ENCODE measurements at places on chromosomes 5 and 9.

DNA sequence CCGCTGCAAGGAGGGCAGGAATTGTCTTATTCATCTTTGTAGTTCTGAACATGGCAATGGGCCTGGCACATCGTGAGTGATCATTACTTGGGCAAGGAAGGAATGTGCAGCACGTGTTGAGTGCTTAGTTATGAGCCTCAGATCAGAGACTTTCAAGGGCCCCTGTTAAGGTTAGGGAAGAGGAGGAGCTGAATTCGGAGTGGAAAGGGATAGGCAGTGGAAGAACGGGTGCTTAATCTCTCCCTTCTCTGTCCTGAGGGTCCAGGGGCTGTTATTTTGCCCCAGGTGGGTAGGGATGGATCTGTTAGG lies 59.5 kb upstream of the RARS1 start:
- H3K27me3 ChIP-seq, result no peaks in the 10 kb centered on the region
- no peak overlapping the region for H3K4me3 ChIP-seq
- H3K4me1 ChIP-seq, result no peaks in the 10 kb centered on the region
- peaks cover 6% of the 10 kb centered on the region for H3K36me3 ChIP-seq
- H3K27ac ChIP-seq, result no peak overlapping the region
- DNase-seq, result no peak

DNA sequence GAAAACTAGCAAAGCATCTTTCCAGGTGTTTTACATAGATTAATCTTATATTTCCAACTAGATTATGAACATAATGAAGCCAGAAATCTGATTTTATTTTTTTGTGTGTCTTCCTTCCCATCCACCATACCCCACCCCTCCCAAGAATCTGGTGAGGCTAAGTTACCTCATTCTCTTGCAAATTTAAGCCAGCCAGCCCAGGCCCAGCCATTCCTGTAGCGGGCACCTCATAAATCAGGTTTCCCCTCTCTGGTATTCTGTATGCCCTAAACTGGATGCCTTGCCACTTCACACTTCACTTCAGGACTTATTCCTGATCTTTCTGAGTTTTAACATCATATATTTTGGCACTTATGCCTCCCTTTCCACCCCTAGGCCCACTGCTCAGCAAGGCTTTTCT lies 21.8 kb downstream of the C9 start:
- H3K27ac ChIP-seq, result no peak overlapping the region
- no peaks in the 10 kb centered on the region for H3K36me3 ChIP-seq
- DNase-seq, result no peak
- H3K4me1 ChIP-seq, result no peaks in the 10 kb centered on the region
- H3K4me3 ChIP-seq, result no peak overlapping the region

DNA sequence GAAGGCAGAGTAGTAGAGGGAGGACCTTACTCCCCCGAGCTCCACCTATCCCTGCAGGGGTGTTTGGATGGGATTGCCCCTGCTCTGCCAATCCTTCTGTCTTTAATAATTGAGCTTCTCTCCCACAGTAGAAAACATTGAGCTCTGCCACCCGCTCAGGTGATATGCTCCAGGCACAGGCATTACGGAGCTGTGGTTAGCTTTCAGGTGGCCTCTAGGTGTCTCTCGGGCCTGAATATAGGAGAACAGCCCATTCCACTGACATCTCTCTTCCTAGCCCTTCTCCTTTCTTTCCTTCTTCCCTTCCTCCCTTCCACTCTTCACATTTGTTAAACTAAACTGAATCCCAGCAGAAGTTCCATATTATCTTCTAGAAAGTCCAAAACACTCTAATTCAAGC lies 203.4 kb downstream of the SYK start:
- H3K4me1 ChIP-seq, result no peaks in the 10 kb centered on the region
- H3K27me3 ChIP-seq, result no peaks in the 10 kb centered on the region
- H3K36me3 ChIP-seq, result no peaks in the 10 kb centered on the region
- H3K4me3 ChIP-seq, result no peak overlapping the region

- DNase-seq, result no peak
- H3K4me1 ChIP-seq, result peaks cover 9% of the 10 kb centered on the region
- no peaks in the 10 kb centered on the region for H3K27me3 ChIP-seq
- no peak overlapping the region for H3K4me3 ChIP-seq
- no peaks in the 10 kb centered on the region for H3K36me3 ChIP-seq
Observed at GRCh38 chr9:14151451-14151850, 162.5 kb downstream of the NFIB start.

All from thyroid gland (tissue), 4 donors.